Activated naive CD4-positive, alpha-beta T cell treated with anti-CD3 and anti-CD28 coated beads, Interleukin-2, amount 10 ng/mL, durations not matched to agents 7 days and 5 days (primary cell): ENCODE measurements at places on chromosomes 1 and 21.
A peak's percentile ranks its signal among the peaks of the same experiment; 100 is the strongest.

DNA sequence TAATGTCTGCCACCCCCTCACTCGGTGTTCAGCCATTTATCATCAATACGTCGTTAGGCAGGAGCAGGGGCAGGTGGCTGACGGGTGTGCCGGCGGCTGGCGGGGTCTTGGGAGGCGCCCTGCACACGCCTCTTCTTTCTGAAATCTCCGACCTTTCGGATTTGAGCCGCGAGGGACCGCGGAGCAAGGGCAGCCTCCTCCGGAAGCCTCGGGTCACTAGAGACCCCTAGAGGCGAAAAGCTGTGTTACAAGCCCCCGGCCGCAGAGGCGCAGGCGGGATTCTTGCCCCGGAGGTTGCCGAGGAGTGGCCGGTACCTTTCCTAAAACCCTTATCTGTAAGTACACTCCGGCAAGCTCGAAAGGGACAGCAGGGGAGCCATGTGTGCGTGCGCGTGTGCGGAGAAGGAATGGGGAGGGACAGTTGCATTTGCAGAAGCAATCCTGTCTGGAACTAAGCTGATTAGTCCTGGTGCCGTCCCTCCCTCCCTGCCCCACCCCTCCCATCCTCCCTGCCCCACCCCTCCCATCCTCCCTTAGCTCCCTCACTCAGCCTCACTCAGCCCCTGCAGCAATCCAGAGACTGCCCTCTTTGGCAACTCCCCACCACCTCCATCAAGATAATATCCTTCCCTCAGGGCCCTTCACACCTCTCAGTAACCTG is 11.0 kb downstream of the BRINP2 start:
- peak; percentile 57 for DNase-seq

DNA sequence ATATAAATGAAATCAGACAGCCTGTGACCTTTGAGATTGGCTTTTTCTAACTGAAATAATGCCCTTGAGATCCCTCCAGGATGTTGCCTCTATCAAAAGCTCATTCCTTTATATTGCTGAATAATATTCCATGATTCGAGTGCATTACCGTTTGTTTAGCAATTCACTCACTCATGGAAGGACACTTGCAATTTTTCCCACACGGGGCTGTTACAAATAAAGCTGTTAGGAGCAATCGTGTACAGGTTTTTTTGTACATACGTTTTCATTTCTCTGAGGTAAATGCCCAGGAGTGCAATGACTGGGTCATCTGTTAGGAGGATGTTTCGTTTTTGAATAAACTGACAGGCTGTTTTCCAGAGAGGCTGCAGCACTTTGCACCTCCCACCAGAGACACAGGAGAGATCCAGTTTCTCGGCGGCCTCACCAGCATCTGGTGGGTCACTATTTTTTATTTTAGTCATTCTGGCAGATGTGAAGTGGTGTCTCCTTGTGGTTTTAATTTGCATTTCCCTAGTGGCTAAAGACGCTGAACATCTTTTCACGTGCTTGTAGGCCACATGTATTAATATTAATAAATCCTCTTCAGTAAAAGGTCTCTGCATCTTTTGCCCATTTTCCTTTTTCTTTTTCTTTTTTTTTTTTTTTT is 11.0 kb downstream of the PRDM15 start:
- DNase-seq = no peak

DNA sequence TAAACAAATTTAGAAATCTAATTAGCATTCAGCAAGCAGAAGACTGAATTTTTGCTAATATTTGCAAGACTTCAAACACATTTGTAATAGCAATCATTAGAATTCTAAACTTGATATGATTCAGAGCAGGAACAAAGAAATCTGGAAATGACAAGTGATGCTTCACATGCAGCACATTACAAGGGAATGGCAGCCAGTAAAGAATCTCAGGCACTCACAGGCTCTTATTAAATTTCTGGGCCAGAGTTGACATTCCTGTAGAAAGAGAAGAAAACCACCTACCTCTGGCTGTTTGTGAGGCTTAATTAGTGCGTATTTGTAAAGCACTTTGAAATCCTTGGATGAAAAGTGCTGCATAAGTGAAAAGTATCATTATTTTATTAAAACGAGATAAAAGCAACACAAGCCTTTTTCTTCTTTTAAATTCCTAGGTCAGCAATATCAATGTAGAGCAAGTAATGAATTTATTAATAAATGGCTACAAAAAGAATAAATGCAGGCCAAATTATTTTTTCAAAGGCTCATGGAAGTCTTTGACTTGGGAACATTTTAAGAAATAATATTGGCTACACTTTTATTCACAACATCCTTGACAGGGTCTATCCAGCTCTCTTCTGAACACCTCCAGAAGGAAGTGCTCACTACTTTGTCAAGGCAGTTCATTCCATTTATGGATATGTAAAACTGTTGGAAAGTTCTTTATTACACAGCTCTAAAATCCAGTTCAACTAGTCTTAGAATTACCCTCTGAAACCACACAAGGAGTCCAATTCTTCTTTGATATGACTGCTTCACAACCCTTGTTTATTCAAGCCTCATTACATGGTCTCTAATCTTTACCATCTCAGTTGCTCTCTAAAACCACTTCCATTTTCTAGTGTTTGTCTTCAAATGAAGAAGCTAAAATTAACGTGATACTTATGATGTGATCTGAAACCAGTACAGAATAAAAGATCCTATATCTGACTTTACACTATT is 32.1 kb upstream of the SCYL3 start:
- DNase-seq = no peak

GRCh38 chr1:30411206-30411605 is 312.2 kb downstream of the MATN1 start:
- DNase-seq = no peak

DNA sequence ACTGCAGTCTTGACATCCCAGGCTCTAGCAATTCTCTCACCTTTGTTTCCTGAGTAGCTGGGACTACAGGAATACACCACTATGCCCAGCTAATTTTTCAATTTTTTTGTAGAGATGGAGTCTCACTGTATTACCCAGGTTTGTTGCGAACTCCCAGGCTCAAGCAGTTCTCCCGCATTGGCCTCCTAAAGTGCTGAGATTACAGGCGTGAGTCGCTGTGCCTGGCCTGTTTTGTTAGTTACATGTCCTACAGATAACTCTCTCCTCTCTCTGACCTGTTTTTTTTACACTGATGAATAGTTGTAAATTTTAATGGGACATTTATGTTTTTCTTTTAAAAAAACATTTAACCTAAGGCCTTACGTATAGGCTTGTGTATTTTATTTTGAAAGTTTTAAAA is 19.8 kb downstream of the PTBP2 start:
- no peak for DNase-seq

DNA sequence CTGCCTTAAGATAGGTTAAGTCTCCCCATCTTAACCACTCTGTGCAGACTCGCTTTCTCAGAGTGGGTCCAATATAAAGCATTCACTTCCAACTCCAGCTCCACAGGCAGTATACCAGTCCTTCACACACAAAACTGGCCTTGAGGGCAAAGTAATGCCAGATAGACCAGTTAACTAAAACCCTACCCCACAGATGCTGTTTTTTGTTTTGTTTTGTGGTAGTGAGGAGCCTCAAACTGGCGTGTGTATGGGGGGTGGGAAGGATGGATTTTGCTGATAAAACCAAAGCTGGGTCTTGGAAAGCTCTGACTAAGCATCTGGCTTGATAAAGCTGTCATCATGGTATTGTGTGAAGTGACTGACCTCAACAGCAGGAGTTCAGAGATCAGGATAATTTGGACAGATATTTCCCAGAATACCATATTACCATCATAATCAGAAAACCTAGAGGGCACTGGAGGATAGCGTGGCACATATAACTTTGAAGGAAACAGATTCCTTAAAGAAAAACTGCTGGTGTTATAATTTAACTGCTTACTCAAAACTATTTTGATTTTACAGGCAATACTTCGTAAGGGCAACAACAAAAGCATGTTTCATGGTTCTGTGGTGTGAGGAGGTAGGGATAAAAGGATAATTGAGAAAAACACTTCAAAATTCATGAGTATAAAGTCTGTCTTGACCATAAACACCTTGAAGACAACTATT is 29.6 kb upstream of the CPLANE2 start:
- DNase-seq = no peak

GRCh38 chr1:2299131-2299627 is 71.1 kb downstream of the SKI start:
- no peak for DNase-seq

DNA sequence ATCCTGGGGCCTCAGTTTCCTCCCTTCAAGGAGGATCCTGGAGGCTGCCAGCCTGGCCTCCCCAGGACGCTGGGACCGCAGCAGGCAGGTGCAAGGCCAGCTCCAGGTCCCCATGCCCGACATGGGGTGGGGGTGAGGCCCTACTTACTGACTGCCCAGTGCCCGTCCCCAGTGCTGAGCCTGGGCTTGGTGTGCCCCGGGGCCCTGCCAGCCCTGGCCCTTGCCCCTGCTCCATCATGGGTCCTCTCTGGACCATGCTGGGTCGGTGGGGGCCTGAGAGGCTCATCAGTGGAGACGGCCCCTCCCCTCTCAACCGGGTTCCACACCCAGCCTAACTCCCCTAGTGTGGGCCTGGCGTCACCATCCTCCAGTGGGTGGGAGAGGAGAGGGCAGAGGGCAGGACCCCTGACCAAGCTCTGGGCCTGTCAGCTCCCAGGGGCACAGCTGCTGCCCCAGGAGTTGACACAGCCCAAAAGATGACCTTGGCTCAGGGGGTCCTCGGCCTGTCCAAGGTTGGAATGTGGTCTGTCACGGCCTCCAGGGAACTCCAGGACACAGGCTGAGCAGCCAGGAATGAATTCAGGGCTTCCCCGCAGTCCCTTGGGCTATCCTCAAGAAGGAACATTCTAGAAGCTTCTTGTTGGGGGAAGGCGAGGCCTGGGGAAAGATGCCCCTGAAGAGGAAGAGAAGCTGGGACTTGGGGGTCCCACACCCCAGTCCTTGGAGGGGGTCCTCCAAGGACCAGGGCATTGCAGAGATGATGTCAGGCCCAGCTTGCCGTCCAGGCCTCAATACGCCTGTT is 17.6 kb upstream of the ARF1 start:
- peak; percentile 19 for DNase-seq

GRCh38 chr21:25939396-25939761 is 204.6 kb downstream of the GABPA start:
- DNase-seq = no peak

GRCh38 chr1:33360367-33360766 is 39.5 kb upstream of the A3GALT2 start:
- DNase-seq = no peak

- no peak for DNase-seq
Observed at GRCh38 chr1:22385537-22385936, 66.1 kb upstream of the ZBTB40 start.

- no peak for DNase-seq
Observed at GRCh38 chr1:156664767-156665411, 12.3 kb downstream of the NES start.

DNA sequence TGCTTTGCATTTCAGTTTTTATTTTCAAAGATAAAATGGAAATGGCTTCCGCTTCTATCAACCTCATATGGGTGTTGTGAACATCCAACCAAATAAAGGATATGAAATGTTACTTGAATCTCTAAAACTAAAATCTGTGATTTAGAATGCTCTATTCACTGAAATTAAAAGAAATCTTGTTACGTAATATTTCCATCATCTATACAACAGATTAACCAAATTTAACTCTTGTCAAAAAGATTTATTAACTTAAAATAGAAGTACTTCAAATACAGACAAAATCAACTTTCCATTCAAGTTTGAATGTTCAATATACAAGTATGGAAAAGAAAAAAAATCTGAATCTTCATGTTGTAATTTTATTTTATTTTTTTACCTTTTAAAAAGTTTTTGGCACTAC is 18.7 kb downstream of the PRPF38A start:
- no peak for DNase-seq

DNA sequence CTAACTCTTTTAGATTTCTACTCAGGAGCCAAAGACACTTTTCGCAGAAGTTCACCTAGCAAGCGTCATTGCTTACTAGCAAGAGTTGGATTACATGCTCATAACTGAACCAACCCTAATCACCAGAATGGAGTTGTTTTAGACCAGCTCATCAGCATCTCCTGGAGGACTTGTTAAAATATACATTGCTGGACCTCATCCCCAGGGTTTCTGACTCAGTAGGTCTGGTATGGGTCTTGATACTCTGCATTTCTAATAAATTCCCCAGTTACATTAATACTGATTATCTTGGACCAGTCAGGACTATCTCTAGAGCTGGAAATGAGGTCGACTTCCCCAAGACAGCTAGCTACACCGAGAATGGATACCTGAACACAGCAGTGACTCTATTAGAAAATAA is 9.7 kb upstream of the PRDX6 start:
- no peak for DNase-seq

DNA sequence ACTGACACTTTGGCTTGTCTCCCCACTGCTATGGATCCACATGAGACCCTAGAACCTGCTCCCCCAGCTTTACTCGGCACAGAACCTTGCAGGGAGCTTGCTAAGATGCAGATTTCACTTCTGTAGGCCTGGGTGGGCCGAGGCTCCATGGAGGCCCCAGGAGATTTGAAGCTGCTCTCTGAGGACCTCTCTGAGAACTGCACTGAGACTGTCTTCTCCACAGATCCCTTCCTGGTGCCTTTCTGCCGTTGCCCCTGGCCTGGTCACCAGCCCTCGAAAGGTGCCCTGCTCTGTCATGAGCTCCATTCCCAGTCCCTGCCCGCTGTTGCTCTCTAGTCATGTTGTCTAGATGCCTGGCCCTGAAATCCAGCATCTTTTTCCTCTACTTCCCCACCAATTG is 588.4 kb downstream of the AJAP1 start:
- no peak for DNase-seq

- DNase-seq = peak; percentile 73
Observed at GRCh38 chr1:161119092-161119903, 1.4 kb downstream of the NIT1 start.

DNA sequence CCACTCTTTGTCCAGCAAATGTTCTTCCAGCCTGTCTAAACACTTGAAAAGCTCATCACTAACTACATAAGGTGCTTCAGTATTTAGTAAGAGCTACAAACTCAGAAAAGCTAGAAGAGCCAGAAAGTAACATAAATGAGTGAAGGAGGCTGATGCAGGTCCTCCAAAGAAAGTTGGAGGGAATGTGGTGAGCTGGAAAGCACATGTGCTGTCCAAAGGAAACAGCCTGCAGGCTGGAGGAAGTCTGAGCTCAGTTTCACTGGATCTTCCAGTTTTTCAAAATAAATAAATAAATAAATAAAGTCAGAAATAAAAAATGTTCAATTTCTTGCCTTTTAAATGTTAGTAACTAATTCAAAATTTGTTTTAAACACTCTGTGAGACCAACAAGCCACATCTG is 25.5 kb downstream of the ZC3H11B start:
- DNase-seq = no peak

GRCh38 chr1:200247518-200247917 is 162.3 kb downstream of the ZNF281 start:
- no peak for DNase-seq

- no peak for DNase-seq
Observed at GRCh38 chr1:156795787-156796186, 20.9 kb downstream of the SH2D2A start.

DNA sequence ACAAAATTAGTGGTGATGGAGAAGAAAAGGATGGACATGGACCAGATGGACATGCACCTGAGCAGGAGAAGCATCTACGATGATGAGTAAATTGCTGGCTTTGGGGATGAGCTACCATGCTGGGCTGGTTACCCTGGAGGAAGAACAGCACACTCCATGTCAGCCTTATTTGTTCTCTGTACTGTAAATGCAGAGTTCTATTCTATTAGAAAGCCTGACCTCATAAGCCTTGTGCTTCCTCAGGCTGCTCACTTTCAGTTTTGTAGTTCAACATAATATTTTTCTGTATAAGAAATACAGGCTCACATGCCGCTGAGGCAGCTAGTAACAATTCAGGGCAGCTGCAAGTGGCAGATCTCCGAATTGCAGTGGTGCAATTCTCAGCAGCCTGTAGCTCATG is 249.6 kb downstream of the PLA2G4A start:
- no peak for DNase-seq

GRCh38 chr1:29327223-29327935 is 91.1 kb downstream of the PTPRU start:
- DNase-seq = no peak
